Purkinje cell (primary cell): ENCODE measurements at places on chromosomes 6 and 20. TPM values are rescaled to one million over a fixed set of nuclear protein-coding genes. Genes with fewer than 3 reads are reported as not detected.

The RAD21L1 gene
- not detected in 2 replicates for polyA plus RNA-seq

The TRIM40 gene
- polyA plus RNA-seq = not detected in 2 replicates

The SCRT2 gene
- 0.36 TPM in 1 of 2 replicates, not detected in the other for polyA plus RNA-seq

The ARMH2 gene
- not detected in 2 replicates for polyA plus RNA-seq
